A549 treated with Hydrocortisone at 1 μM for 4 hours (cell line): ENCODE measurements at places on chromosomes 3 and 15. TPM values are rescaled to one million over a fixed set of nuclear protein-coding genes. Genes with fewer than 3 reads are reported as not detected.

IRAK2 gene
- total RNA-seq, result 12.1 to 17.6 TPM (median 15.7 TPM) in 5 replicates

NEO1 gene
- 31.1 to 37.7 TPM (median 34.3 TPM) in 5 replicates for total RNA-seq

GABRB3 gene
- 60.1 to 88.7 TPM (median 74.5 TPM) in 5 replicates for total RNA-seq

TBL1XR1 gene
- 14.8 to 24.9 TPM (median 18.9 TPM) in 5 replicates for total RNA-seq

TGM5 gene
- not detected in 5 replicates for total RNA-seq

ST3GAL6 gene
- total RNA-seq, result 0.55 to 1.8 TPM (median 1.2 TPM) in 5 replicates

C3orf80 gene
- total RNA-seq, result 1.0 to 1.4 TPM (median 1.1 TPM) in 5 replicates

MKRN2OS gene
- not detected in 5 replicates for total RNA-seq

VEPH1 gene
- 0.25 to 0.70 TPM (median 0.51 TPM) in 5 replicates for total RNA-seq

POTEB3 gene
- not detected in 5 replicates for total RNA-seq

GHRL gene
- total RNA-seq, result 0.13 TPM in 1 of 5 replicates, not detected in the others

RFC4 gene
- 41.0 to 61.1 TPM (median 47.8 TPM) in 5 replicates for total RNA-seq

ROPN1 gene
- not detected in 5 replicates for total RNA-seq

PARP15 gene
- not detected in 5 replicates for total RNA-seq

PRSS50 gene
- not detected in 5 replicates for total RNA-seq

DET1 gene
- total RNA-seq, result 5.5 to 6.6 TPM (median 5.9 TPM) in 5 replicates

CHRFAM7A gene
- total RNA-seq, result 5.2 to 7.9 TPM (median 7.1 TPM) in 5 replicates

HTD2 gene
- total RNA-seq, result 5.0 to 7.4 TPM (median 6.7 TPM) in 5 replicates

GOLGA8S gene
- 0.08 to 0.22 TPM (median 0.14 TPM) in 5 replicates for total RNA-seq

SI gene
- total RNA-seq, result not detected in 5 replicates

CTDSPL2 gene
- total RNA-seq, result 10.5 to 27.7 TPM (median 14.6 TPM) in 5 replicates

VIPR1 gene
- total RNA-seq, result 1.4 to 1.7 TPM (median 1.4 TPM) in 5 replicates

CCR3 gene
- total RNA-seq, result not detected in 5 replicates

KCNH8 gene
- not detected in 5 replicates for total RNA-seq

RLBP1 gene
- 0.13 TPM in 1 of 5 replicates, not detected in the others for total RNA-seq

OR5K2 gene
- total RNA-seq, result not detected in 5 replicates

IL5RA gene
- not detected in 5 replicates for total RNA-seq

TRH gene
- total RNA-seq, result not detected in 5 replicates

GABRR3 gene
- total RNA-seq, result not detected in 5 replicates

ATP6V1A gene
- 16.1 to 23.7 TPM (median 17.9 TPM) in 5 replicates for total RNA-seq

SLC9C1 gene
- total RNA-seq, result not detected in 5 replicates

PLSCR4 gene
- 5.9 to 10.7 TPM (median 9.0 TPM) in 5 replicates for total RNA-seq

CCDC54 gene
- not detected in 5 replicates for total RNA-seq

ERC2 gene
- 0.25 TPM in 2 of 5 replicates, not detected in the others for total RNA-seq

FBXW12 gene
- total RNA-seq, result not detected in 5 replicates
